Progenitor cell of endocrine pancreas (in vitro differentiated cells): ENCODE measurements at places on chromosomes 2 and 18. TPM values are rescaled to one million over a fixed set of nuclear protein-coding genes. Genes with fewer than 3 reads are reported as not detected.

- DNase-seq, result no peak
Observed at GRCh38 chr2:63000801-63001200, 49.8 kb upstream of the OTX1 start.

GRCh38 chr2:7265286-7265685 is 348.1 kb downstream of the RNF144A start:
- DNase-seq, result no peak

- DNase-seq, result no peak
Observed at GRCh38 chr2:25063876-25064660, 22.2 kb downstream of the EFR3B start.

GRCh38 chr2:150486539-150487484 is 655 bp downstream of the RND3 start:
- DNase-seq, result peak; percentile 25

GRCh38 chr18:9876212-9876866 is 9.4 kb upstream of the TXNDC2 start:
- no peak for DNase-seq

- DNase-seq, result no peak
Observed at GRCh38 chr18:35506024-35506712, 8.4 kb upstream of the INO80C start.

DNA sequence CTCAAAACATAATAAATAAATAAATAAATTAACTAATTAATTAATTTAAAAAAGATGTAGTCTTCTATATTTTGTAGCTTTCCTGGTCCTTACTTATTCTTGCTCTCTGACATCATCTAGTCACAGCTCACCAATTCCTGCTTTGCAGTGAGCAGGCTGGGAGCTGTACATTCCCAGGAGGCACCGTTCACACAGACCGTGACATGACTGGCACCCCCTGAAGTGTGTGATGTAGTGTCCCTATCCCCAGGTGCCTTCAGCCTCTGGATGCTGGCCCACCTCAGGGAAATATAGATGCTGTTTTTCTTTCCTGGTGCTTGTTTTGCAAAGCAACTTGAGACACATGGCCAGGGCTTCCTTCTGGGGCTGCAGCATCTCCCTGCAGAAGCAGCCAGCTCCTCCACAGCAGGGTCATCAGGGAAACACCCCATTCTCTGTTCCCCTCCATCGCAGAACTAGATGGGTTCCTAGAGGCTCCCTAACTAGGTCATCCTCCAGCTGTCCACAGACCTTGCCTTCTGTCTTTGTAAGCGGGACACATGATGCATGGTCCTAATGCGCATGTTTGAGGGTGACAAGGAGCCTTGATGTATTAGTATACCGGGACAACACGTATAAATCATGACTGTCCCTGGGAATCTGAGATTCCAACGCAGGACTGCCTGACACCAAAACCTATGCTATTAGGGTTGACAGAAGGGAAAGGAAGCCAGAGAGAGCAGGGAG is 76.4 kb downstream of the RHOB start:
- no peak for DNase-seq

GRCh38 chr18:61464551-61465142 is 131.4 kb downstream of the CDH20 start:
- DNase-seq, result no peak

DNA sequence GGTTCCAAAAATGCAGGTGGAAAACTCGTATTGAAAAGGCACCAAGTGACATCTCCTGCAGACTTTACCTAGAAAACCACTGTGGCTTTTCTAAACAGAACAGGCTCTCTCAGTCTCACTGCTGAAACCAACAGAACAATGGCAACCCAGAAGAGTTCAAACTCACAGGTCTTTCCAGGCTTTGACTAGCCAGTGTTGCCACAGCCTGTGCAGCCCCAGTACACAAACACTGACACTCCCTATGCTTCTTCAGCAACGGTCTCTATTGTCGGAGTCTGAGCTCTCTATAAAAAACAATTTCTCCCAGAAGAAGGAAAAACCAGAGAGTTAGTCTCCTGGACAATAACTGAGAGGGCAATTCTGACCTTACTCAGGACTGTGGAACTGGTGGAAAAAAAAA is 87.8 kb upstream of the RNU4ATAC start:
- no peak for DNase-seq

DNA sequence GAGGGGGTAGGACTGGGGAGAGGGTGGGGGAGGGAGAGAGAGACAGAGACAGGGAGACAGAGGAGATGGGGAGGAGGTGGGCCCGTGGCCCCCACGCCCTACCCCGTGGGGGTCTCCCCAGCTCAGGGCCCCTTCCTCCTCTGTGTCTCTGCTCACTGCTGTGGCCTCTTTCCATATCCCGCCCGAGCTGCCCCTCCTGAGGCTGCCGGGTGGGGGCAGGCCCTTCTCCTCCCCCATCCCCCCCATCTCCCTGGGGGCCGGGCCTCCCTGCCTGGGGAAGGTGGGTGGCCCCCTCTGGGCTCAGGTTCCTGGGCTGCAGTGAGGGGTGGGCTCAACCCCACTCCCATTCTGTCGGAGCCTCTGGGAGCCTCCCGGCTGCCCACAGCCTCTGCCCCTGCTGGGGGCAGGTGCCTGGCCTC is 332 bp upstream of the PDCD1 start:
- no peak for DNase-seq

GRCh38 chr2:228446734-228447133 is 265.2 kb upstream of the SPHKAP start:
- no peak for DNase-seq

DNA sequence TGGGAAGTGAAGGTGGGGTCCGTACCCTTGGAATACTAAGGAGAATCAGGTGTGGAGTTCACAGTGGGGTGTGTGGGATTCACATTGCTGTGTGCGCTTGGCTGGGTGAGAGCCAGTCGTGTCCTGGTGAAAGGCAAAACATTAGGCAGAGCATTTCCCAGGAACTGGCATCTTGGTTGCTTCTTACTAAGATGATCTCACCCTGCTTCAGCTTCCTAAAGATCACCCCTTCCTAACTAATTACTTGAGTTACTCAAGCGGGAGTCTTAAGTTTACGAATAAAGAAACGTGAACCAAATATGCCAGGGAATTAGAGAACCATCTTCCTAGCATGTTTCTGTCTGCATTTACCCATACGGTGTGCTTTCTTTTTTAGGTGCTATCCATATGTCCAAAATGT is 122.9 kb downstream of the NCK2 start:
- DNase-seq, result no peak

- no peak for DNase-seq
Observed at GRCh38 chr2:9156483-9156882, 50.1 kb upstream of the ASAP2 start.

DNA sequence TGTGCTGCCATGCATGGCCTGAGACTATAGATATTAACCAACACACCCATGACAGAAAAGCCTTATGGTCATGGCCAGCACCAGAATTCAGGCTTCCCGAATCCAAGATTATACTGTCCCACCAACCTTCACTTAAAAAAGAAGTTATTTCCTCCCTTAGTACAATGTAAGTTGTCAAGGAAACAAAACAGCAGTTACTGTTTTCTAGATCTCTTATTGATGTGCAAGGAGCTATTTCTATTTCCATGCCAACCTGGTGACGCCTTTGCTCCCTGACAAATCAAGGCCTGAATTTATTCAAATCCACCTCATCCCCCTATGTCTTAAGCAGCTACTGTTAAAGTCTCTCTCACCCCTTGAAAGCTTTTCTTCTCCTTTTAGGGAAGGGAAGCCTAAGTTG is 249.3 kb downstream of the ZNF521 start:
- DNase-seq, result no peak

GRCh38 chr18:54169431-54170403 is 54.8 kb downstream of the MBD2 start:
- no peak for DNase-seq

DNA sequence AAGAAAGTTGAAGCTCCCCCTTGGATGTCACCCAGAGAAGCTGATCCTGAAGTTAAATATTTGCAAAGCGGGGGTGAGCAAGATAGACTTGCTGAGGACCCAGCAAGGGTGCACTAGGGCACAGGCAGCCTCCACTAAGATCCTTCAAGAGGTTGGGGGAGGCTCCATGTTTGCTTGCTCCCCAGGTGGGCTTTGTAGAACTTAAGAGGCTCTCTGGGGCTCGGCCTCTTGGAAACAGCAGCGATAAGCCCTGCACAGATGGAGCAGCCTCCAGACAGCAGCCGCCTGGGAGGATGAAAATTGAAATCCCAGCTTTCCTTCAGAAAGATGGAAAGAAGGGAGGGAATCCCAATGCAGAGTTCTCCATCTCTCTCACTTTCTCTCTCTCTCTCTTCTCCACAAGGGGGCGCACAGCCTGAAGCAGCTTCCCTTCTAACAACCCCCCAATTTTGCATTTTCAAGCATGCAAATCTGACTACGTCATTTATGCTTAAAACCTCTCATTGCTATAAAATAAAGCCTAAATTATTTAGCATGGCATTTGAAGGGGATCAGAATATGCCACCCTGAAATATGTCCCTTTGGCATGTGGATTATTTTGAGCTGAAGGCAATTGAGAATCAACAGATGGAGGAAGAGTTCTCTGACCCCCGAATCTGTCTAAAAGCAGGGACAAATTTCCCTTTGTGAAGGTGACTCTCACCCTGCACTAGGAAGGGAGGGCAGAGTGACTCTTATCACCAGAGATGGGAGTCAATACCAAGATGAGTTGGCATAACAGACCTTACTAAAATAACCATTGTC is 185.7 kb upstream of the KLHL29 start:
- DNase-seq, result no peak

DNA sequence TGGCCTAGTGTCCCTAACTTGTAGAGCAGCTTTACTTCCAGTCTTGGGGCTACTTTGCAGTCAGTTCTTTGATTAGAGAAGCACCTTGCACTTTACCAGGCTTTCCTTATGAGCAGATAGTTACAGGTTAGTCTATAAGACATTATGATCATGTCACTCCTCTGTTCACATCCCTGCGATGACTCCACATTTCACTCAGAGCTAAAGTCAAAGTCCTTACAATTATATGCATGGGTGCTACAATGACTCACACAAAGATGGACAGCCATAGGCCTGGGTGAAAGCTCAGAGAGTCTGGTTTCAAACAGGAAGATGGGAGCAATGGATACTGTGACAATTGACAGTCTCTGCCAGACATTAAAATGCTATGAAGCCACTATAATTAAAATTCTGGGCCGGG is 27.1 kb upstream of the SSB start:
- no peak for DNase-seq

DNA sequence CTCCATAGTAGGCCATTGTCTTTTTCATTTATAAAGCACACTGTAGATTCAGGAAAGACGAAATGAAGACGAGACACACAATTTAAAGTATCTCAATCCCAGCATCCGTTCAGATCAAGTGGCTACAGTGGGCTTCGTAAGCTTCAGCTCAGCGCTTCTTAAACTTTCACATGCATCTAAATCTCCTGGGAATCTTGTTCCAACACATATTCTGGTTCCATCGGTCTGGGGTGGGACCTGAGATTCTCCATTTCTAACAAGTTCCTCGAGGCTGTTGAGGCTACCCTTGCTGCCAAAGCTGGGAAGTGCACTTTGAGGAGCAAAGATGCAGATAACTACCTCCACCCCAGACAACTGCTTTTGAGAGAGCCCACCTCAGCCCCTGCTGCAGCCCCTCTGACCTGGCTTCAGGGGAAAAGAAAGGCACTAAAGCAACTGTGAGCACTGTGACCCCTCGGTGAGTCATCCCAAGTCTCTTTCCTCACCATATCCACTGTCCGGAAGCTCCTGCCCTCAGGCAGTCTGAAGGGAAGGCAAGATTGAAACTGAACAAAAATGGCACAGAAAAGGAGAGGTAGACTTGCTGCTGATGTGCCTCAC is 201.1 kb upstream of the FBXO11 start:
- DNase-seq, result no peak

MRO gene
- total RNA-seq, result 0.13 TPM in 1 of 2 replicates, not detected in the other

FAM110C gene
- 4.2 and 5.1 TPM in 2 replicates for total RNA-seq

FSIP2 gene
- total RNA-seq, result 19.4 and 26.8 TPM in 2 replicates

NTSR2 gene
- total RNA-seq, result not detected in 2 replicates

TP53I3 gene
- total RNA-seq, result 64.4 and 67.8 TPM in 2 replicates

AQP12B gene
- total RNA-seq, result not detected in 2 replicates

C2orf78 gene
- not detected in 2 replicates for total RNA-seq

GALR1 gene
- 2.9 and 4.0 TPM in 2 replicates for total RNA-seq

TUBB8B gene
- 0.64 and 0.93 TPM in 2 replicates for total RNA-seq

NPC1 gene
- 35.1 and 36.0 TPM in 2 replicates for total RNA-seq
